ENCODE measurements at places on chromosomes 11 and 22.

DNA sequence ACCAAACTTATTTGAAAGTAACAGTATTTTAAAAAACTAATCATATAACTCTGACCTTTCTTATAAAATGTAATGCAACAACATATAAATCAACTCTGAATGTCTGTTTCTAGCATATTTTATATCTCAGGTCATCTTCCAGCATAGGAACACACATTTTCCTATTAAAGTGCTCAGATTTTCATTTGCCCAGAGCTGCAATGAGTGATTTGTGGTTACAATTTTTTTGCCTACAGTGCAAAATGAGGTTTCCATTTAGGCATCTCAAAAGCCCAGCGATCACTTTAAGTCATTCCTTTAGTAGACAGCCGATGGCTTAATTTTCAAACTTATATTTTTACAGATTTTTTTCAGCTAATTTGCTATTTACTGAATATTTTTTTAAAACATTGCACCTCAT is 1.0 kb downstream of the LYVE1 start:
- DNase-seq = no peak

- peak; percentile 46 for DNase-seq
These were observed 868 bp downstream of the TSPAN18 start for GRCh38 chr11:44727373-44728287.

DNA sequence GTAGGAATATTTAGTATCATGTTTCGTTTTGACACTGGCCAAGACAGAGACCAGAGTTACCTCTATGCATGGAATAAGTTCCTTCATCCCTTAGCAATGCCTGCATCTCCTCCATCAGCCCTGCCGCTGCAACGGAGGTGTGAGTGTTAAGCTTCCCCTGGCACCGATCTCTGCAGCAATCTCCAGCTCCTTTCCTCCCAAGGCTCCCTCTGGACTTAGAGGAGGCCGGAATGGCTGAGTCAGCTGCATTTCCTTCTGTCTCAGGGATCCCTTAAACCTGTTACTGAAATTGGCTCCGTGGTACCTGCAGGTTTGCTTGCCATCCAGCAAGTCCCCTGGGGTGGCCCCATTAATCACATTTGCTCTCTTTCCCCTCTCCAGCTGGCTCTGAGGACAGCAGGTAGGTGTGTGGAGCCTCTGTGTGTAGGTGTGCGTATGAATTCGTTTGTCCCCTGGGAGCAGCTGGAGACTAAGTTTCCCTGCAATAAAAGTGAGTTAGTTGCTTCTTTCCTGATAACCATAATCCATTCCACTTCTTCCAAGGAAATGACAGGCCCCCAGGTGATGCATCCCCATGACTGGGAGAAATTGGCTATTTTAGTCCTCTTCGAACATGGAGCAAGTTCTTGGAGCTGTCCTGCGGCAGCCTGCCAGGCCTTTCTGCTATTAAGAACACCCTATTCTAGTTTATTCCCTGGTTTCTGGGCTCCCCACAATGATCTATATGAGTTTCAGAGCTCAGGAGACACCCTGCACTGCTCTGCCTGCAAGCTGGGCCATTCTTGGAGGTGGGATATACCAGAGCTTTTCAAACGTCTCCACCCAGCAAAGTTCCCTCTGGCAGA is 457.2 kb upstream of the CADM1 start:
- no peak for DNase-seq

DNA sequence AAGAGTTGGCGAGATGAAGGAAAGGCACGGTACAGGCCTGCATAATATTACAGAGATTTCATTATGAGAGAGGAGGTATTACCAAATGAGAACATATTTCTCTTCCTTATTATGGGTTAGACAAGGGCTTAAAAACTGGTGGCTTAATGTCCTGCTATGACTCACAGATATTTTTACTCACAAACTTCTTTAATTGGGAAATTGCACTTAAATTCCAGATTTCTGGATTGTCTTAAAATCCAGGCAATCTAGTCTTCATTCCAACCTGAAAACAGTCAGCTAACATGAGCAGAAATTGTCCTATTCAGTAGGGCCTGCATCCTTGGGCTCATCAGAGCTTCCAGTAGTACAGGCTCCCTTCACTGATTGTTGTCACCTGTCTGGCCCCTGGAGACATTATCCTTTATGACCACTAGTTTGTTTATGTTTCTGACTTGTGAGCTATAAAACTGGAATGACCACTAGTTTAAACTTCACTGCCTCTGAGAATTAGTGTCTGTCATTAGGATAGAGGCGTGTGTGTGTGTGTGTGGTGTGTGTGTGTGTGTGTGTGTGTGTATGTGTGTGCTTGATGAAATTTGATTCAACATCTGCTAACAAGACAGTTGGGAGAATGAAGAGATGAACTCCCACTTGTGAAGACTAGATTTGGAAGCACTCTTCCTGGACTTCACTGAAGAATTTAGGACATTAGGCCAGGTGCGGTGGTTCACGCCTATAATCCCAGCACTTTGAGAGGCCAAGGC is 25.1 kb downstream of the DBX1 start:
- DNase-seq = no peak

GRCh38 chr11:100574894-100575769 is 112.0 kb upstream of the ARHGAP42 start:
- no peak for DNase-seq

DNA sequence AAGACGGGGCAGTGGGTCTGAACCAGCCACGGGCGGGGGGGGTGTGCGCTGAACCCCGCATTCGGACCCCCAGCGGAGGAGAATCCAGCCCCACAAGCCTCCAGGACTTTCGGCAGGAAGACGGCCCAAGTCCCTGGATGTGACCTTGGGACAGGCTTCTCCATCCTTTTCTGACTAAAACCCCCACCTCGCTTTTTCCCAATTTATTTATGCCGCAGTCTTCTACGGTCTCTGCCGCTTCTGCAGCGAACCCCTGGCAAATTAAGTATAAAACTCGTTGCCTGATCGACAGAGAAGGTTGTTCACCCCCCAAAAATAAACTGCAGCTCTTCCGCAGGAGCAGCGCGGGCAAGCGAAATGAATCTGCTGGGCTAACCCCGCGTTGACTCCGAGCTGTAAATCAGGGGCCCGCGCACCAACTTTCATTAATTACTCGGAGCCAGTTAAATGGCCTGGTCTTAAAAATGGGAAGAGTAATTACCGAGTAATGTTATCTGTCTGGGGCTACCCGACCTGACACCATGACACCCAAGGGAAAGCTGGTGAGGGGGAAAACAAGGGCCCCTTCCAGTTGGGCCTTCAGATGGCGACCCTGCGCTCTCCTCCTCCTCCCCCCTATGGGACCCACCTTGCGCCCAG is 6.6 kb downstream of the WT1 start:
- DNase-seq = no peak

DNA sequence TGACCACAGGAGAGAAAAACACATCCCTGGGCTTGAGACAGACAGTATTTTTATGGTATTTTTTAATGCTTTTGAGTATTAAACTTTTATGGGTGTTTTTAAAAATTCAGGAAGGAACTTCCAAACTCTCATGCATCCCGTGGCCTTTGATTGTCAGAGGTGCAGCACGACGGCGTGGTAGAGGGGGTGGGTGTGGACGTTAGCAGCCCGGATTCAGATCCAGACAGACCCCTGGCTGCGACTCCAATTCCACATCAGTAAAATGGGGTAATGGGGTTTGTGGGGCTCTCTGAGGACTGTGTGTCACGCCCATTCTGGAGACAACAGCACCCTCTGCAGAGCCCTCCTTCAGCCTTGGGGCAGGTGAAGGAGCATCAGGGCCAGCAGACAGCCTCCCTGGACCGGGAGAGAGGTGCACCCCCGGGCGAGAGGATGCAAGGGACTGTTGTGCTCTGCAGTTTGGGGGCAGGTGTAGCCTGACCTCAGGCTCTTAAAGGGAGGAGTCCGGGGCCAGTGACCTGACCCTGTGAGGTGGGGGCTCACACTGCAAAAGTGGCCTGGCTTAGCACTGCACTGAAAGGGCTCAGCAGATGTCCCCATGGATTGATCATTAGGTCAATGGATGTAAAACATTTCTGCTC is 1024.3 kb downstream of the TBC1D22A start:
- DNase-seq = no peak

DNA sequence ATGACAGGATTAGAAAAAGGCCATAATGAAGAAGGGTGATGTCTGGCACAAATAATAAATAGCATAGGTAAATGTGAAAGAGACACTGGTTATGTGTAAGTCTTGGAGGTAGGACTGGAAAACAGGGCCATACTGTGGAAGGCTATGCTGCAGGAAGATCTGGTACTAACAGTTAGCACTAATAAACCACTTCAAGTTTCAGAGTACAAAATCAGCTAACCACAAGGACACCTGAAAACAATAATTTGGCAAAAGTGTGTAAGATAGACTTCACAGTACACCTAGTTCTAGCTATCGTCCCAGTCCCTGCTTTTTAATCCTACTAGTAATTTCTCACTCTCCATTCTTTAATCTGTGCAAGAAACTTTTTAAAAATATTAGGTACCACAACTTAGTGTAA is 44.3 kb downstream of the CWF19L2 start:
- no peak for DNase-seq

GRCh38 chr11:76753950-76754349 is 29.2 kb upstream of the TSKU start:
- no peak for DNase-seq

GRCh38 chr11:97454988-97455387 is 1065.2 kb downstream of the JRKL start:
- DNase-seq = no peak

DNA sequence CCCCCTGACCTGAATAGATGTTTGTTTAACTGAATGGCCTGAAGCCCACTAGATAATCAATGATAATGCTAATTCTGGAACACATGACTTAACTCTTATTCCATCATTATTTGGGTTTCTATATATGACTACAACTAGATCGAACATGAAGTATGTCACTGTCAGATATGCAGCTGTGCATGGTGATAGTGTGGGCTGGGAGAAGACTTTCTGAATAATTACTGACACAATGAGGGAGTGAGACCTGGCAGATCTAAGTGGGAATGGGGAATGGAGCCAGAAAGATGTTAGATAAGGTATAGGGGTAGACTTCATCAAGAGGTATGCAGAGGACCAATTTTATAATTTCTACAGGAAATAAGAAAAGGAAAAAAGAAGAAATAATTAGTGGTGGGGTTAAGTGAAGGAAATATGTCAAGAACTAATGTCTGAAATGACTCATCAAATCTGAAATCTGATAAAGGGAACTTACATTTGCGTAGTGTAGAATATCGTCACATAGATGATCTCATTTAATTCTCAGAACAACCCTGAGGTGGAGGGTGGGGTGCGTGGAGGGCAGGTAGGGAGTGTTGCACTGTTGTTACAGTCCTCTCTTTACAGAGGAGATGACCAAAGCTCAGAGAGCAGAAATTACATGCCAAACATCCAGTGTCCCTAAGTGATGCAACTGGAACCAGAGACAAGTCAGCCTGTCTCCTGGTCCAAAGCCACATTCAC is 68.2 kb upstream of the EED start:
- no peak for DNase-seq

DNA sequence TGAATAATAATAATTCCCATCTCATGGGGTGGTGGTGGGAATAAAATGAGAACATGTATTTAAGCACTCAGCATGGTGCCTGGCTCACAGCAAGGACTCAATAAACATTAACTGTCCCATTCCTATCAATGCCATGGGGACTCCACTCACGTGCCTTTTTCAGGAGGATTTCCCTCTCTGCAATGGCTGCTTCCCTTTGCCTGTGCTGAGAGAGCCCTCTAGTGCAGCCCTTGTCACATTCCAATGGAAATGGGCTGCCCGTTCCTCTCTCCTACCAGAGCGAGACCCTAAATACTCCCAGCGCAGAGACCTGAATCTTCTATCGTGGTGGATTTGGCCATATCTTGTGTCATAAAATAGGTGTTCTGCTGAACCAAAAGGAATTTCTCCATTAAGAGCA is 621.5 kb upstream of the B3GAT1 start:
- DNase-seq = no peak

DNA sequence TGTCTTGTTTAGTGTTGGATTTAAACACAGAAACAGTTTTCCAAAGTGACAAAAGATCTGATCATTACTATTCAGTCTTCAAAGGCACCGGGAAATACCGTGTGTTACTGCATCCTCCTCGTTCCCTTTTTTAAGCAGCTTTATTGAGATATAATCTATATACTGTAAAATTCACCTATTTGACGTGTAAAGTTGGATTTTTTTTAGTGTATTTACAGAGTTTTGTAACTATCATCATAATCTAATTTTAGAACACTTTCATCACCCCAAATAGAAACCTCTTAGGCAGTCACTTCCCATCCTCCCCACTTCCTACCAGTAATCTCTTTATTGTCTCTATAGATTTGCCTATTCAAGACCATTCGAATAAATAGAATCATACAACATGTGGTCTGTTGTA is 1.4 kb downstream of the ANO5 start:
- no peak for DNase-seq

- DNase-seq = no peak
These were observed 5.6 kb upstream of the CARNS1 start for GRCh38 chr11:67409781-67410368.

DNA sequence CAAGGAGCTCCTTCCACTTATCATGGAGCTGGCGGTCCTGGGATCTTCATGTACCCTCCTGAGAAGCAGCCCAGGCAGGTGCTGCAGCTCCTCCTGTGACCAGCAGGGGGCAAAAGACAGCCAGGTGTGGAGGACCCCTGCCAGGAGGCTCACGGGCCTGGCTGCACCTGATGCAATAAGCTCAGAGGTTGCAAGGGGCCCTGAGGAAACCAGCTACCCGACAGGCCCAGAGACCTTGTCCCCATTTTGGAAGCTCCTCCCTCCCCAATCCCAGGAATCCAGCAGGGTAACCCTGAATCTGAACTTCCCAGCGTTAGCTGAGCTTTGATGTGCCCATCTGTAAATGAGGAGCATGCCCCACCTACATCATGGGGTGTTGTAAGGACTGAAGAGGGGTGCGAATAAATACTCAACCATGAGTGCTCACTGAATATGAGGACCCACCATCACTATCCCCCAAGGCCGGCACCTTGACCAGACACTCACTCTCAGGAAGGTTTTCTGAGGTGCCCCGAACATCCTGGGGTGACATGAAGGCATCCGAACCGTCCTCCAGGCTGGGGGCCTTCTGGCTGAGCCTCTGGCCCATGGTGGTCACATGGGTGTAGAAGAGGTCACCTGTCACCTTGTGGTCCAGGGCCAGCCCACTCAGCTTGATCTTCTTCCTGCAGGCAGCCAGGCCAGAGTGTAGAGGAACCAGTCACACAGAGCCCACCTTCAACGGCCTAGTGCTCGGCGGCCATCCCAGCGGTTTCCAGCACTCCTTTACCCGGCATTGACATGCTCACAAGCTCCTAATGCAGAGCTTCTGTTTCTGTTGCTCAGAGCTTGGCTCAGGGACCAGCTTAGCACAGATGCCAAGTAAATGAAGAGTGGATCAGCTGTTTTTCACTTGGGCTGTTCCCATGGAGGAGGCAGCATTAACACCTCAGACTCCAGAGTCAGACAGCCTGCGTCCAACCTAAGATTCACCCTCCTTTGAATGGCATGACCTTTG is 21.7 kb downstream of the SLC43A1 start:
- DNase-seq = peak; percentile 50

- no peak for DNase-seq
These were observed 32.7 kb downstream of the FAM83F start for GRCh38 chr22:40027191-40028097.

GRCh38 chr11:134394311-134394710 is 17.7 kb downstream of the B3GAT1 start:
- DNase-seq = no peak

GRCh38 chr22:48750282-48750681 is 1077.4 kb downstream of the BRD1 start:
- DNase-seq = no peak
